ENCODE measurements at places on chromosomes 5 and 9.

DNA sequence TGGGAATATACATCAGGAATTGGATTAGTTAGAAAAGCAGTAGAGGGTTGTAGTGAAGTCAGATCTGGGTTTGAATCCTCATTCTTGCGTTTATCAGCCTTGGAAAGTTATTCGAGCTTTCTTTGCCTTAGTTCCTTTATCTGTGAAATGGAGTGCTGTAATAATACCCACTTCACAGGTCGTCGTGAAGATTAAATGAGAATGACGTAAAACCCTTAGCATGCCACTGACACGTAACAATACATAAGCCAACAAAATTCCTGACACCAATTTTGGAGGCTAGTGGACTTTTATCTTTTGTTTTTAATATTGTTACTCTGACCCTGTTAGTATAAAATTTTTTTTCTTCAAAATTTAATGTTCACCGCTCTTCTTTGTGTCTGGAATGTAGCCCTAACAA is 3.4 kb downstream of the SKP2 start:
- no peak for DNase-seq

- DNase-seq: no peak
Observed at GRCh38 chr5:103407402-103407801, 148.8 kb downstream of the MACIR start.

DNA sequence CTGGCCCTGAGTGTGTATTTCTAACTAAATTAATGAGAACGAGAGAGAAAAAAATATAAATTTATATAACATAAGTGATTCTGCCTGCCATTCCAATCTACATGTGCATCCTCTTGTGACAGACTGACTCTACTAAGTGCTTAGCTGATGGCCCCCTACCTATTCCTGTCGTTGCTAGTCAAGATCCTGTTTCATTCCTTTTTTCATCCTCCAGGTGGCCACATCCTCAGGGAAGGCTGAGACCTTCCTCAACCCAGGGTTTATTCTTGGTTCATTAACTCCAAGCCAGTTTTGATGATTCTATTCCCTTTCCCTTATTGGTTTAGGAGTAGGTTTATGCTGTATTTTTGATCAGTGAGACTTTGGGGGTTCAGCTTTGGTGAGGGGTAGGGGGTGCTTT is 201.3 kb downstream of the C9orf152 start:
- no peak for DNase-seq

GRCh38 chr9:136852664-136853595 is 784 bp downstream of the MAMDC4 start:
- no peak for DNase-seq

GRCh38 chr5:154511984-154512383 is 34.0 kb upstream of the HAND1 start:
- no peak for DNase-seq

DNA sequence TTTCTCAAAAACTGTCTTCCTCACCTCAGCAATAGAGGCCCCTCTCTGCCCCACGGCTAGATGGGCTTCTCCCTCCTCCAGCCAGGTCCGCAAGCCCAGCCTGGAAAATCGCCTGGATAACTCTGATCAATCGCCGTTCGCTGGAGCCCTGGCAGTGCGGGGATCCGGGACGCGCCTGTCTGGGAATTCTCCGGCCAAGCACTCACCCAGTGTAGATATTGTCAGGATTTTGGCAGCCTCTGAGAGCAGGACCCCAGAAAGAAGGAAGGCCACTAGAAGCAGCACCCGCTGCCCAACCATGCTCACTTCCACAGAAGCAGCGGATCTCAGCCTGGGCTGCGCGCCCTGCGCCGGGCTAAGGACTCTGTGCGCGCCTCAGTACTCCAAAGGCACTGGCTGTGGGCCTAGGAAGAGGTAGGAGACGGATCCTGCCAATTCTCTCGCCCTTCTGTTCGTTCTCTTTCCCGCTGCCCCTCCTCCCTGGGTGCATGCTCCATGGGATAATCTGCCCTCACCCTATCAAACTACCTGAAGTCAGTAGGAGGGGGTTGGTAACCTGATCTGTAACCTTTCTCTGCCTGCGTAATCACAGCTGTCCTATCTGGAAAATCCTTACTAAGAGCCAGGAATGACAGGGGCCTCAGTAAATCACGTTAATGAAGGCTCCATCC is at the start of gene UGT3A1:
Gene UGT3A1, minus strand, starts transcription at position 450 of the 671 bp plus-strand sequence. Its CDS starts 150 bp downstream, at position 300.
- no peak for DNase-seq

- DNase-seq: no peak
Observed at GRCh38 chr9:128419061-128419925, 1.4 kb upstream of the CERCAM start.

- no peak for DNase-seq
Observed at GRCh38 chr5:168446983-168447619, 39.2 kb upstream of the RARS1 start.

DNA sequence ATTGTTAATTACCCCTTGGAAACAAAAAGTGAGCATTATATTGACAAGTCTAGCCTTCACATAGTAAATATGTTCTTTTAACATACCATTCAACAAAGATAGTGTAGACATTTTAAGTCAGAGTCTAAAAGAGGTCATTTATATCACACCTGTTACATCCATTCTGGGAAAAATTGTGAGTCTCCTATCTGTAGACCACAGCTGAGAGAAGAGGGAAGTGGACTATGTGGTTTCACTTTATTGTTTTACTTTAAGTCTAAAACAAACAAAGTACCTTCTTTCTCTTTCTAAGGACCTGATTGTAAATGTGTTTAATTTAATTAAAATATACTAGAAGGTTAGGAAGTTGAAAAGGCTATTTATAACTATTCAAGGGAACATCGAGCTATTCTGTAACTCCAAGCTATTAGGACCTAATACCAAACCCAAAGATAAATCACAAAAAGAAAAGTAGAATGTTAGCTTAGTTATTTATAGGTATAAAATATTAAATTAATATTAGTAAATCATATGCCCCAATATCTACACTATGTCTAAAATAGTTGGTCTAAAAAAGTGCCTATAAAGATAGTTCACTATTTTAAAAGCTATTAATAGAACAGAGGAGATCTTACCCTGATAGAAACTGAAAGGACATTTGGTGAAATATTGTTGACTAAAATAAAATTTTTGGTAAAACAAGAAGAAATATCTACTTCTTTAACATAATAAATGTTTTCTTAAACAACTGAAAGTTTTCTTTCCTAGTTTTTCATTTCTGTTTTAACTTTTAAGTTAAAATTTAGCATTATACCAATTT is 134.9 kb downstream of the TMEM167A start:
- no peak for DNase-seq

- DNase-seq: no peak
Observed at GRCh38 chr5:136034984-136035383, 6.2 kb downstream of the TGFBI start.

DNA sequence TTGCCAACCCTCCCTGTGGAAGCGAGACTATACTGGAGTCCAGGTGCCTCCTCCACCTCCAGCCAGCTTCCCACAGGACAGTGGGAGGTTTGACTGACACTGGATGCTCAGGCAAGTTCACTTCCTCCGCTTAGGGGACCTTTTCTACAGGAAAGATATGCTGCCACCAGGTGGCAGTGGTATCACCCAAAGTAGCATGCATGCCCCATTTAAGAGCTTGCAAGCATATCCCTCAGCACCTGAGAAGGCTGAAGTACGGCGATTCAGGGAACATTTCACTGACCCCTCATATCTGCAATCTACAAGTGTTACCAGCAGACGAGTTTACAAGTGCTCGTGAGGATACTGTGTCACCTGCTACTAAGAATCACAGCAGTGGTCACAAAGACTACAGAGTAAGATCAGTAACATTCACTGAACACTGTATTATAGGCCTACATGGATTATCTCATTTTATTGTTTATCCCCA is 75.5 kb downstream of the KLHL3 start:
- no peak for DNase-seq

- no peak for DNase-seq
Observed at GRCh38 chr5:113574417-113574816, 60.9 kb downstream of the YTHDC2 start.

GRCh38 chr9:136565086-136565714 is 19.4 kb upstream of the NOTCH1 start:
- no peak for DNase-seq

DNA sequence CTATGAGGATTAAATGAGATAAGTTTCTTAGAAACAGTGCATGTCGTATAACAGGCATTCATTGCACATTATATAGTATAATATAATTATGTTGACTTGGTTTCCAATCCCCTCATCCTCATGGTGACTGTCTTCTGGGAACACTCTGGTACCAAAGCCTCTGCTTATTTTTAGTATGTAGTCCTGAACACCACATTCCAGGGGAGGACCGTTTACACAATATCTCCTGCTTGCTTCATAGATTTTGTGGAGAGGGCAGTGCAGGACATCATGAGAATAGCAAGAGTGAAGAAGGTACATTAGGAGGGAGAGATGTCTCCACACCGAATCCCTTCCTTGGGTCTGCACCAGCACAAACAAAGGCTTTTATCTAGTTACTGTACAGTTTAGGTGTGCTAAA is 20.5 kb upstream of the BHMT start:
- no peak for DNase-seq
